ENCODE measurements at places on chromosomes 6 and 20. TPM values are rescaled to one million over a fixed set of nuclear protein-coding genes. Genes with fewer than 3 reads are reported as not detected.

DNA sequence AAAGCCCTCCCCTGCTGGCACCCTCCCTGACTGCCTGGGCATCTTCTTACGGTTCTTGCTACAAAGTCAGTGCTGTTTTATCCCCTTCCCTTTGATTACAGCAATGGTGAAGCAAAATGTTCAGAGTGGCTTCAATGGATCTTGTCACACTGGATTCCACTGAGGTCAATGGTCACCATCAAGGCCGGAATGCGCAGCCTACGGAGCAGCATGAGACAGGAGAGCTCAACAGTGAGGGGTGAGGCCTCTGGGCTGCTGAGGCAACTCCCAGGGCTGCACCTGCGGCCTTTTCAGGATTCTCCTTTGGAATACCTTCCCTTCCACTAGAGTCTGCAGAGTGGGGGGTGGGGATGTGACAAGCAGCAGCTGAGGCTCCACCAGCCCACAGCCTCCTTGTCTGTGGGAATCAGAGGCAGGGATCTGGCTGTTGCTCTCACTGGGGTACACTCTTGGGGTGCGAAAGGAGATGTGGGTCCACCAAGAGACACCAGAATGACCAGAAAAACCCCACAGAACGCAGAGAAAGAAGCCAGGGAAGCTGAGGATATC is 40.4 kb upstream of the EMILIN3 start:
- H3K4me3 ChIP-seq, result no peak overlapping the region
- H3K27me3 ChIP-seq, result no peaks in the 10 kb centered on the region
- no peak overlapping the region for H3K27ac ChIP-seq
- H3K4me1 ChIP-seq, result no peaks in the 10 kb centered on the region
- H3K36me3 ChIP-seq, result no peaks in the 10 kb centered on the region

DNA sequence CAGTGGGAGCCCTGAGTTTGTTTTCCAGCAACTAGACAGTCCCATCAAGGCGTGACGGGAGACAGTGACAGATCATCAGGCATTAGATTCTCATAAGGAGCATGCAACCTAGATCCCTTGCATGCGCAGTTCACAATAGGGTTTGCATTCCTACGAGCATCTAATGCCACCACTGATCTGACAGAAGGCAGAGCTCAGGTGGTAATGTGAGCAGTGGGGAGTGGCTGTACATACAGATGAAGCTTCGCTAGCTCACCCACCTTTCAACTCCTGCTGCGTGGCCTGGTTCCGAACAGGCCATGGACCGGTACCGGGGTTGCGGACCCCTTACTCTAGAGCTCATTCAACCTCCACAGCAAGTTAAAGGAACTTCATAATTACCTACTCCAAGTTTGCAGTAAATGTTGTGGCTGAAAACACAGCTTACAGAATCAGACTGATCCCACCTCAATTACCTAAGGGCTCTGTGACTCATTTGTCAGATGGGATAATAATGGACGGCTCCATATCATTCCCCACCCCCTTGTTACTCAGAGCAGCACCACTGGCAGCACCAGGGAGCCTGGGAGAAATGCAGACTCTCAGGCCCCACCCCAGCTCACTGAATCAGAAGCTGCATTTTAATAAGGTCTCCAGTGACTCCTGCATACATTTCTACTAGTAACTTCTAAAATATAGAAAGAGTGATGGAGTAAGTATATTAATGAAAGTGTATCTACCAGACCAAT is 15.7 kb downstream of the PXMP4 start:
- no peak overlapping the region for H3K4me3 ChIP-seq
- H3K27ac ChIP-seq, result no peak overlapping the region
- no peaks in the 10 kb centered on the region for H3K27me3 ChIP-seq
- DNase-seq, result no peak

DNA sequence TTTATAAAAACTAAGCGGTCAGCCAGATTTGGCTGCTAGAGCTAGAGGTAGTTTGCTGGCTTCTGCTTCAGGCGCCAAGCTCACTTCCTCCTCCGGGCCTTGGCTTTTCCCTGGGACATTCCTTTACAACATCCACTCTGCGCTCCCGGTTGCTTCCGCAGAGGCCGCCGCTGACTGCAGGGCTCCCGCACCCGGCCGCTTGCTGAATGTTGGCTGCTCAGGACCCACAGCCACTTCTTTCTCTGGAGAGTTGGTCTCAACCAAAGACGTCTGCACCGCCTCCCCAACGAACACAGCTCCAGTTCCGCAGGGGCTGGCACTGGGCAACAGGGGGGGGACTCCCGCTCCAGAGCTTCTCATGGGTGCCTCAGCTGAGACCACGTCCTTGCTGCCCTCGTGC is 282.8 kb downstream of the TFAP2C start:
- H3K36me3 ChIP-seq, result no peaks in the 10 kb centered on the region
- H3K4me3 ChIP-seq, result no peak overlapping the region
- DNase-seq, result no peak

DNA sequence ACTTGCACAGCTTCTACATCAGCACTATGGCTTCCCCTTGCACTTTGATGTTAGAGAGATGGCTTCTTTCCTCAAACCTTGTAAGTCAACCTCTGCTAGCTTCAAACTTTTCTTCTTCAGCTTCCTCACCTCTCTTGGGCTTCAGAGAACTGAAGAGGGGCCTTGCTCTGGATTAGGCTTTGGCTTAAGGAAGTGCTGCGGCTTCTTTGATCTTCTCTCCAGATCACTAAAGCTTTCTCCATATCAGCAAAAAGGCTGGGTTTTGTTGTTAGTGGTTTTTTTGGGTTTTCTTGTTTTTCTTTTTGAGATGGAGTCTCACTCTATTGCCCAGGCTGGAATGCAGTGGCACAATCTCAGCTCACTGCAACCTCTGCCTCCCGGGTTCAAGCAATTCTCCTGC is 24.0 kb downstream of the CDK5RAP1 start:
- H3K36me3 ChIP-seq, result no peaks in the 10 kb centered on the region
- DNase-seq, result no peak

- no peaks in the 10 kb centered on the region for H3K36me3 ChIP-seq
- H3K4me1 ChIP-seq, result no peaks in the 10 kb centered on the region
- DNase-seq, result no peak
- H3K27me3 ChIP-seq, result no peaks in the 10 kb centered on the region
- H3K4me3 ChIP-seq, result no peak overlapping the region
- no peak overlapping the region for H3K27ac ChIP-seq
Measured at GRCh38 chr6:149202100-149202499, 115.4 kb upstream of the TAB2 start.

GRCh38 chr20:13928901-13929300 is 61.5 kb downstream of the SEL1L2 start:
- DNase-seq, result no peak
- H3K4me1 ChIP-seq, result no peaks in the 10 kb centered on the region
- no peak overlapping the region for H3K4me3 ChIP-seq
- no peaks in the 10 kb centered on the region for H3K27me3 ChIP-seq

GRCh38 chr6:144305567-144305966 is 20.4 kb downstream of the UTRN start:
- H3K36me3 ChIP-seq, result no peaks in the 10 kb centered on the region
- no peak overlapping the region for H3K4me3 ChIP-seq
- no peaks in the 10 kb centered on the region for H3K27me3 ChIP-seq
- no peak for DNase-seq
- no peaks in the 10 kb centered on the region for H3K4me1 ChIP-seq
- H3K27ac ChIP-seq, result no peak overlapping the region

DNA sequence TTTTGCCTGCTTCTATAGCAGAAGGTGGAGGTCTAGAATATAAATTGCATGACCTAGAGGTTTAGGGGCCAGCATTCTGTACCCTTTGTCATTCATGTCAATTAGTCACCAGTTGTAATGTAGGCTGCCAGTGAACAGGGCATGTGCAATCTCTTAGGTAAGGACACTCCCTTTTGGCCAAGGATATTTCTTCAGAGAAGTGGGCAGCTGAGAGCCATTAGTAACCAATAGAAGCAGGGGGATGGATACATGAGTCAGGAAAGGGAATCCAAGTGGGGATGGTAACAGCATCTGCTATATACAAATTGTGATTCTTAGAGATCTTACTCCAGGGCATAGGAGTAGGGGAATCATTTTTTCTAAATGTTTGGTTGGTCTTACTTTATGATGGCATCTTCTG is 494.2 kb upstream of the JAG1 start:
- H3K27me3 ChIP-seq, result no peaks in the 10 kb centered on the region
- H3K36me3 ChIP-seq, result no peaks in the 10 kb centered on the region
- H3K4me1 ChIP-seq, result no peaks in the 10 kb centered on the region

ALDH5A1 gene
- 16.8 TPM for total RNA-seq

TMEM74B gene
- total RNA-seq, result 9.4 TPM

USP49 gene
- total RNA-seq, result 2.2 TPM

Measured in hepatocyte (in vitro differentiated cells).